ENCODE measurements at places on chromosomes 11 and 22. TPM values are rescaled to one million over a fixed set of nuclear protein-coding genes. Genes with fewer than 3 reads are reported as not detected.
A peak's percentile ranks its signal among the peaks of the same experiment; 100 is the strongest.

- no peak for DNase-seq
Measured at GRCh38 chr22:20781272-20781990, 7.5 kb downstream of the SERPIND1 start.

GRCh38 chr22:23649071-23649501 lies 17.0 kb upstream of the DRICH1 start:
- DNase-seq, result no peak

GRCh38 chr22:31199187-31199586 lies 12.9 kb upstream of the LIMK2 start:
- DNase-seq, result no peak

DNA sequence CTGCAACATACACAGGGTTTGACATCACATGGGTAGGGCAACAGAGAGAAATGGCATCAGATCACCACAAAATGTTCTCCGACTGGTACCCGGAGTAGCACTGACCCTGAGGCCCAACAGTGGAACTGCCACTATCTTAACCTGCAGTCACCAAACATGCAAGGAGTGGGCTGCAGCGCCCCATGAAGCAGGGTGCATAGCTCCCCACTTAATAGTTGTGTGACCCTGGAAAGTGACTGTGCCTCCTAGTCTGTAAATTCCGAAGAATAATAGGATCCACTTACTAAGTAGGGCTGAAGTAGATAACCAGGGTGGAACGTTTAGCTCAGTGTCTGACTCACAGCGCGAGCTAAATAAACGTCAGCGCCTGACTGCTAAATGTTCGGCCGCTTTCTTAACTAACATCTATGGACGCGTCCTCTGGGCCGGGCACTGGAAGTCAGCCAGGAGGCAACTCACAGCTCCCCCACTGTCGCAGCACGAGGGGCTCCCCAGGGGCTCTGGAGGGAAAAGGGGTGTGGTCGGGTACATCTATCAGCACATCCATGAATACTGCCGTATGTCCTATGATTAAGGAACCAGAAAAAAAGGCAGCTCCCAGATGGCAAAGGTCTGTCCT lies 777 bp downstream of the LTO1 start:
- peak; percentile 40 for DNase-seq

GRCh38 chr11:94933223-94934130 lies 39.9 kb downstream of the CWC15 start:
- peak; percentile 43 for DNase-seq

GRCh38 chr11:115455613-115456012 lies 48.6 kb downstream of the CADM1 start:
- DNase-seq, result no peak

GRCh38 chr11:76184551-76184993 lies 21.7 kb downstream of the WNT11 start:
- DNase-seq, result no peak

DNA sequence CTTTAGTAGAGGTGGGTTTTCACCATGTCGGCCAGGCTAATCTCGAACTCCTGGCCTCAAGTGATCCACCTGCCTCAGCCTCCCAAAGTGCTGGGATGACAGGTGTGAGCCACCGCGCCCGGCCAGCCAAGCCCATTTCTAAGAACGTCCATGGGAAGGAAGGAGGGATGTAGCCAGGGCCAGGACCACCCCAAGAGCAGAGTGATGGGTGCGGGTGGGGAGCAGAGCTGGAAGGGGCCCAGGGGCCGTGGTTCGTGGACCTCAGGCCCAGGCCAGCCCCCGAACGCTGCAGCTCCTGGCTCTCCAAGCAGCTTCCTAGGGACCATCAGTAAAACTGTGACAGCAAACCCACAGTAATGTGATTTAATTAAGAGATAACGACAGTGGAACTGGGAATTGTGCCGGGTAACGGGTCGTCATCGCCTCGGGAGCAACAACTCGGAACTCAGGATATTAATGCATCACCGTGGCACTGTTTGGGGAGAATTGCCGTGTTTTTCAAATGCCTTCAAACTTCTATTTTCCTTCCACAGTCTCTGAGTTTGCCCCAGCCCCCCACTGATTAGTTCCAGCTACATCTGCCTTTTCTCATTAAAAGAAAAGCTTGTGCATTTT lies 74.3 kb downstream of the BRD1 start:
- no peak for DNase-seq

GRCh38 chr11:19436932-19437331 lies 196.2 kb upstream of the E2F8 start:
- no peak for DNase-seq

DNA sequence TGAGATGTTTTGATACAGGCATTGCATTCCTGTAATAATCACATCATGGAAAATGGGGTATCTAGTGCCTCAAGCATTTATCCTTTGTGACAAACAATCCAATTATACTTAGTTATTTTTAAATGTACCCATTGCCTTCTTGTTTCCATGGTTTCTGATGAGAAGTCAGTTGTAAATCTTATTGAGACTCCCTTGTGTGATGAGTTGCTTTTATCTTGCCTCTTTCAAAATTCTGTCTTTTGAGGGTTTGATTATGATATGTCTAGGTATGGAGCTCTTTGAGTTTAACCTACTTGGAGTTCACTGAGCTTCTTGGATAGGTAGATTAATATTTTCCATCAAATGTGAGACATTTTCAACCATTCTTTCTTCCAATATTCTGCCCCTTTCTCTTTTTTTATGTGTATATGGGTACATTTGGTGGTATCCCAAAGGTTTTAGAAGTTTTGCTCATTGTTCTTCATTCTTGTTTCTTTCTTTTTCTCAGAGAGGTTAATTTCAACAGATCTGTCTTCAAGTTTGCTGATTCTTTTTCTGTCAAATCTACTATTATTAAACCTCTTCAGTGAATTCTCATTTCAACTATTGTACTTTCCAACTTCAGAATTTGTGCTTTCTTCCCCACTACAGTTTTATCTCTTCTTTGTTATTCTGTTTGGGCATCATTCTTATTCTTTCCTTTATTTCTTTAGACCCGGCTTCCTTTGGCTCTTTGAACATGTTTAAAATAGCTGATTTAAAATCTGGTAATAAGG lies 13.7 kb downstream of the NAGA start:
- DNase-seq, result no peak

- no peak for DNase-seq
Measured at GRCh38 chr11:128500493-128500892, 86.9 kb downstream of the ETS1 start.

DNA sequence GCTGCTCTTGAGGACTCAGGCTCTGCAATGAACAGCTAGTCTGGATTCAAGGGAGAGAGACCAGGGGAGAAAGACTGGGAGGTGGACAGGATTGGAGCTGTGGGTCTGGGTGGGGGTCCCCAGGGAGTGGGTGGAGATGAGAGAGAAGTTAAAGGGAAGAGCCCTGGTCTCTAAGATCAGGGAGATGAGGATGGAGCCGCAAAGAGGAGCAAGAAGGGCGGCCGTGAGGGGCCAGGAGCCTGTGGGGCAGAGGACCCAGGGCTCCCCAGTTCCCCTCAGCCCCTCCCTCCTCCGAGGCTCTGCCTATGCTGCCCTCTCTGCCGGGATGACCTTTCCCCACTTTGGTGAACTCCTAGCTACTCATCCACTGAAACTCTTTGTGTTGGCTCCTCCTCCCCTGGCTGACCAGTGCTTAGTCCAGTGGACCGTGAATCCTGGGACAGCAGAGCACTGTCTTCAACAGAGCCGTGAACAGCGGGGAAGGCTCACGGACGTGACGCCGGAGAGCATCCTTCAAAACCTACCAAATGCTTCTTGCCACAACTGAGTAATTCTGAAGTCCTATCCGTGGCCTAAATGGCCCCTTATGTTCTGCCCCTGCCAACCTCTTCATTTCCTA lies 16.4 kb upstream of the RFPL3 start:
- DNase-seq, result no peak

DNA sequence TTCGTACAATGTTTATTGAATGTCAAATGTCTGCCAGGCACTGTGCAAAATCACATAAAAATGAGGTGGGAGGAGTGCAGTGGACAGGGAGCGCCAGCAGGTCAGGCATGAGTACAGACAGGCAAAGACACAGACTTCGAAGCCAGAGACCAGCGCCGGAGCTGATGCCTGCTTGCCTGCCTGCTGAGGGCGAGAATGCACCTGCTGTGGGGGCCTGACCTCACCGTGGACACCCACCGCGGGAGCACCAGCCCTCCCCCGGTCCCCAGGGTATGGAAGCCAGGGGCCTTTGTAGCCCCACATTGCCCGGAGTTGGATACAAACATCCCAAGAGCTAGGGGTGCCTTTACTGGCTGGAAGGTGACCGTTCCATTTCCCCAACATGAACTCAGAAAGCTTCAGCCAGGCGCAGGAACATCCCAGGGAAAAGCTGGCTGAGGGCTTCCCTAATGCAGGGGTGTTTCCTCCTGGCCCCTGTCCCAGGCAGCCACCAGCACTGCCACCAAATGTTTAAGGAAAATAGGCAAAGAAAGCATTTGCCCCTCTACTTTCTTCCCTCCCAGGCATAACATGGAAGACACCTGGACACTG lies 17.9 kb downstream of the IFITM10 start:
- DNase-seq, result no peak

DNA sequence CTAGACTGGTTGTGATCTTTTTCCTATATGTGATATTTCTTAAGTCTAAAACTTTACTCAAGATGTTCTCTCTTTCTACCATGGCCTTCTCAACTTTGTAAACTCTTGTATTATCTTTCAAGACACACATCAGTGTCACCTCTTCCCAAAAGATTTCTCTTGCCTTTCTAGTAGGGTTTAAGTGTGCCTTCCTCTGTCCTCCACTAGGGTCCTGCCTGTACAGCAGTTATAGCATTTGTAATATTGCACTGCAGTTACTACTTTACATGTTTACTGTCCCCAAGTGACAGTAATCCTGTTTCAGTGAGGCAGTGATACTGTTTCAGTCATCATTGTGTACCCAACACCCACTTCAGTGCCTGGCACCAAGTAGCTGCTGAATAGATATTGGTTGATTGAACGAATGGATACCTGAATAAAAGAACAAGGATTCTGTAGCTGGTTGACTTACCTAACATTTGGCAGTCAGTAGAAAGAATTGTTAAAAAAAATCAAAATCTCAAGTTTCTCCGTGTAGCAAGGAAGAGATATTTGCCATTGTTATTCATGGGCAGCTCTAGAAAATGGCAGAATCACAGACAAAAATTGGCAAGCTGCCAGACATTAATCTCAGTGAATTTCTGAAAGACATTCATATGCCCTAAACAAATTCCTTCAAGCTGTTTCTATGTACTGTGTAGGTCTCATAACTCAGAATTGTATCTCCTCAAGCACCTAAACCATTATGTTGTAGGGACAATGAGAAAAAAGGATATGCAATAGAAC lies 79.4 kb downstream of the RBMXL2 start:
- no peak for DNase-seq

- no peak for DNase-seq
Measured at GRCh38 chr11:1565904-1566247, 6.2 kb downstream of the DUSP8 start.

DNA sequence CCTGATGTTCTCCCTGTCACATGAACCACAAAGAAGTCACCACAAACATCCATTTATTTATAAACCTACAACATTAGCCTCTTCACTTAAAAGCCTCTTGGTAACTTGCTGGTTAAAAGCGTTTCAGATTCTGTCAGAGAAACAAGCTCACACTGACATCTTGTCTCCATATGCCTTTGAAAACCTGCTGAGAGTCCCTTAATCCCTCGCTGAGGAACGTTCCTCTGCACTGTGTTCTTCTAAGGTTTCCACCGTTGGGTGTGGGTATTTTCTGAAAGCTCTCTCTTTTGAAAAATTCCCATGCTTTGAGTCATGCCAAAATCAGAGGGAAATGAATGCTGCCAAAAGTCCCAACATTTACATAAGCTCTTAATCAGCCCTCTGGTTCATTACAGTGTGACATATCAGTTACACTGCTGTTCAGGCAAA lies 149.8 kb downstream of the CCDC34 start:
- DNase-seq, result peak; percentile 21

DNA sequence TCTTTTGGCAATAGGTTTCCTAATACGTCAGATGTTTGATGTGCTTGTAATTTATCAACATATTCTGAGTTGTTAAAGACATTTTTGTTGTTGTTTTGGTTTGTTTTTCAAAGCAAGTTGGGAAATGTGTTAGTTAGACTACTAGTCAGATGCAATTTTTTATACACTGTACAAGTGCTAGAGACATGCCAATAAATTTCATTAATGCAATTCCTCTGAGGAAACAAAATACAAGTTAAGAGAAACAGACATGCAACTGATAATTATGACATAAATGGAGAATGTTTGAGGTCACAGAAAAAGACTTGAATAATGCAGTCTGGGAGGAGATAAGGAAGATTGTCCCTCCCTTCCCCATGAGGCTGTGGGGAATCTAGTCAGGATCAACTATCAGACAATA lies 5.9 kb downstream of the OR51T1 start:
- no peak for DNase-seq

DNA sequence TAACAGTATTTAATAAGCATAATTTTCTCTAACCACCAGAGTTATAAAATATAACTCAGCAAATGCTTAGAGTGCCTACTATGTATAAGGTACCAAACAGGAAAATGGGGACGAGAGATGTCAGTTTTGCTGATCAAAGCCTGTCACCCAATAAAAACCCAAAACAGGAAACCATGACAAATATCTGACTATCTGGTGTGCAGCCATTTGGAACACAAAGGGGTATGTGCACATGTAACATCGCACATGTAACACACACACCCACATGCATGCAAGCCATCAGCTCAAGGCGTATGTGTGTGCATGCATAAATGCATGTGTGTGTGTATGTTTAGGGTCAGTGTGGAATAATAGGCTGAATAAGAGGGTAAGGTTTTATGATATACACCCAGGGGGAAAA lies 64.2 kb downstream of the PRR5L start:
- no peak for DNase-seq

DNA sequence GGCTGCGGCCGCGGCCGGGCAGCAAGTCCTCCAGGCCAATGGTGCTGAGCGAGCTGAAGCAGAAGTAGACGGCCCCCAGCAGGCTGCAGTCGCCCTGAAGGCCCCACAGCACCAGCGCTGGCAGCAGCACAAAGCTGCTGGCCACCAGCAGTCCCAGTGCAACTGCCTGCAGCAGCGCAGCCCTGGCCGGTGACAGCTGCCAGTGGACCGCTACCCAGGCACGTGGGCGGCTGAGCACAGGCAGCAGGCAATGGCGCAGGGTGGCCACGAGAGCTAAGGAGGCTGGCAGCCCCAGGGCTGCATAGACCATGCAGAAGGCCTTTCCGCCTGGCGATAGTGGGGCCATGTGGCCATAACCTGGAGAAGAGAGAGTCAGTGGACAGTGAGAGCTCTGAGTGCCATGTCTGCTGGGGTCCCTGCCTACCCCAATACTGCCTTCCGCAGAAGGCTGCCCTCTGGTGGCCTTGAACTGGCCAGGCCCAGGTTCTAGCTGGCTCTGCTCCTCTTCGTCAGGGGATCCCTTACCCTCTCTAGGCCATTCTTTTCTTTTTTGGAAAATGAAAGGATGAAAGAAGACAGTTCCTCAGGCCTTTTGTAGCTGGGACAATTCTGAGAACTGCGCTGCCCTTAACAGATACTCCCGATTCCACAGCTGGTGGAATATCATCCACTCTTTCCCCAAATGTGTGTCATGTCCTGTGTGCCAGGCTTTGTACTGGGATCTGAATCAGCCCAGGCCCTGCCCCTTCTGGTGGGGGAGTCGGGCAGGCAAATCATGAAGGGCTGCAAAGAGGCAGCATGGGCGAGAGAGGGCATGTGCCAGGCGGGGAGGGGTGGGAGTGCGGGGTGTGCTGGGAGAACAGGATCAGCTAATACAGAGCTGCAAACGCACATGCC lies 1.8 kb downstream of the KCNK7 start:
- peak; percentile 50 for DNase-seq

Gene DGCR6
- 4.4 TPM for polyA plus RNA-seq

Gene OSBPL5
- 10.4 TPM for polyA plus RNA-seq

Gene OR52E8
- polyA plus RNA-seq, result not detected

Gene VSIG10L2
- polyA plus RNA-seq, result 0.15 TPM

Gene SLC5A4
- 0.29 TPM for polyA plus RNA-seq

Gene YAP1
- 19.8 TPM for polyA plus RNA-seq

Gene MS4A1
- 0.17 TPM for polyA plus RNA-seq

Gene SPON1
- polyA plus RNA-seq, result 2.9 TPM

Data from heart right ventricle (tissue), 16 donors.